AG04450 (cell line): ENCODE measurements at places on chromosomes 7 and 10.
A peak's percentile ranks its signal among the peaks of the same experiment; 100 is the strongest.

DNA sequence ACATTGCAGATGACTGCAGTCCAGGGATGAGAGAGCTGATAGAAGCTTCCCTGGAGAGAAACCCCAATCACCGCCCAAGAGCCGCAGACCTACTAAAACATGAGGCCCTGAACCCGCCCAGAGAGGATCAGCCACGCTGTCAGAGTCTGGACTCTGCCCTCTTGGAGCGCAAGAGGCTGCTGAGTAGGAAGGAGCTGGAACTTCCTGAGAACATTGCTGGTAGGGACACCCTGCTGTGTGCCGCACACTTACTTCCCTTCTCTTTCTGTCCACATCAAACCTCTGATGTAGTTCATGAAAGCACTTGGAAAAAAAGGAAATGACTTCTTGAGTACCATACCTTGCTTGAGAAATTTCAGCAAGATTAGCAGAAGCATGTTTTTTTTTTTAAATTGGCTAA, 25.3 kb downstream of the MAP3K8 start:
- DNase-seq, result no peak

DNA sequence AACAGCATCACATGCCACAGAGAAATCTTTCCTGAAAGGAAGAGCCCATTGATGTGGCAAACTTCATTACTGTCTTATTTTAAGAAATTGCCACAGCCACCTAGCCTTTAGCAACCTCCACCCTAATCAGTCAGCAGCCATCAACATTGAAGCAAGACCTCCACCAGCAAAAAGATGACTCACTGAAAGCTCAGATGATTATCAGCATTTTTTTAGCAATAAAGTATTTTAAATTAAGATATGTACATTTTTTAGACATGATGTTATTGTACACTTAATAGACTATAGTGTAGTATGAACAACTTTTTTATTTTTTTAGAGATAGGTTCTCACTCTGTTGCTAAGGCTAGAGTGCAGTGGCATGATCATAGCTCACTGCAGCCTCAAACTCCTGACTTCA, 14.8 kb downstream of the STEAP1B start:
- DNase-seq, result no peak

- DNase-seq, result no peak
Observed at GRCh38 chr10:98569853-98570252, 123.1 kb upstream of the HPS1 start.

DNA sequence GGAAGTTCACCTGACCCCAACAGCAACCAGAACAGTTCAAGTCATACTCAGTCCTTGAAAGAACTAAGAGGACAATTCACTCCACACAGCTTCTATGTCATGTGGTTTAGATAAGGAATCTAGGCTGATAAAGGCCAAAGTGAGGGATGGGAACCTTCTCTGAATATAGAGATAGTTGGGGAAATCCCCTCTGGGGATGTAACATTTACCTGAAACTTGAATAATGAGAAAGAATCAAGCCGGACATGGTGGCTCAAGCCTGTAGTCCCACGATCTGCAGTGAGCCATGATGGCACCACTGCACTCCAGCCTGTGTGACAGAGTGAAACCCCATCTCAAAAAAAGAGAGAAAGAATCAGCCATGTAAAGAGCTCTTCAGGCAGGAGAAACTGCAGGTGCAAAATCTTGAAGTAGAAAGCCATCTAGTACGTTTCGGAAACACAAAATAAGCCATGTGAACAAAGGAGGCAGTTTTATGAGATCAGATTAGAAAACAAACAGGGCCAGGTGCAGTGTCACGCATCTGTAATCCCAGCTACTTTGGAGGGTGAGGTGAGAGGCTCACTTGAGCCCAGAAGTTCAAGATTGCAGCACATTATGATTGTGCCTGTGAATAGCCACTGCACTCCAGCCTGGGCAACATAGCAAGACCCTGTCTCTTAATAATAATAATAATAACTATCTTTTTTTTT, 4.5 kb upstream of the DNMBP start:
- no peak for DNase-seq

DNA sequence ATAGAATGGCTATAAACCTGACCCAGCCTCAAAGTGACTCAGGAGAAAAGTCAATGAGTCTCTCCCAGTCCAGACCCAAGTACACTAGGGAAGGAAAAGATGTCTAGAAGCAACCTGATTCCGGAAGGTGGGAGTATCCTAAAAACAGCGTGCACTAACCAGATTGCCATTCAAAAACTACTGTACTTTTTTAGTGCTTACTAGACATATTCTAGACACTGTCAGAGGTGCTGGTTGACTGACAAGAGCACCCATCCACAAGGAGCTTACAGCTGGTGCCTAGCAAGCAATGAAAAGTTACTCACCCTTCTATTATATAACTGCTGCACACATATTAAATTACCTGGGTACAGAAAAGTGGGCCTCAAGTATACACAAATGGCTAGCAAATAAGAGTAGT, 81.0 kb downstream of the SIRT1 start:
- DNase-seq, result no peak

GRCh38 chr7:155053002-155053401, 17.1 kb upstream of the HTR5A start:
- no peak for DNase-seq

DNA sequence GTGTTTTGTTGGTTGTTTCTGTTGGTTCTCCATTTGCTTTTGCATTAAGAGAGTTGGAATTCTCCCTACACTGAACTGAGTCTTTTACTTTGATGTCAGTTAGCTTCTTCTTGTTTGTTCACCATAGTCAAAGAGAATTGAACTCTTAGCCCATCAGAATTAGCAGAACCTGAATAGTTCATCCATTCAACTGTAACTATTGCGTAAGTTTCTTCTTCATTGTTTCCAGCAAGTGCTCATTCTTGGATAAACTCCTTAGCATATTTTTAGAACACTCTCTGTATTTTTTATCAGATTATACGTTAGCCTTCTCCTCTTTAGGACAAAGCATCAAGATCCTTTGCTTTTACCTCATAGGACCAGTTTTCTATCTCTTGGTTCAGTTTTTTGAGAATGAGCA, 128.4 kb upstream of the RAB11FIP2 start:
- DNase-seq, result no peak

- peak; percentile 61 for DNase-seq
Observed at GRCh38 chr10:97731346-97732051, 5.4 kb upstream of the ZFYVE27 start.

DNA sequence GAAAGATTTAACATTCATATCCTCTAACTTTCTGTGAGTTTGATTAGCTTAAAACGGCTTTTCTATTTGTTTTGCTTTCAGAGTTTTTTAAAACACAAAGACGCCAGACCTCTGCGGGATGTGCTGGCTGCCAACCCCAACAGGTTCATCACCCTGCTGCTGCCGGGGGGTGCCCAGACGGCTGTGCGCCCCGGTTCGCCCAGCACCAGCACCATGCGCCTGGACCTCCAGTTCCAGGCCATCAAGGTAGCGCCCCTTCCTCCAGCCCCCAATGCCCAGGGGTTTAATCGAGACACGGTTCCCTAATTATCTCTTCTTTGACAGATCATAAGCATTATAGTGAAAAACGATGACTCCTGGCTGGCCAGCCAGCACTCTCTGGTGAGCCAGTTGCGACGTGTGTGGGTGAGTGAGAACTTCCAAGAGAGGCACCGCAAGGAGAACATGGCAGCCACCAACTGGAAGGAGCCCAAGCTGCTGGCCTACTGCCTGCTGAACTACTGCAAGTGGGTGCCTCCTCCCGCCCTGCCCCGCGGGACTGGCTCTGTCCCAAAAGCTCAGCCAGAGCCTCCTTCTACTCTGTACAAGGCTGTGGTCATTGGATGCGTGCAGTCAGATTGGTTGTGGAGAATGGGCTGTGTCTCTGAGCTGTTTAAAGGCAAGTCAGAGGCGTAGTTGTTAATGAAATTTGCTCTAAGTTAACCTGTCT, 71.2 kb downstream of the TRRAP start:
- DNase-seq, result no peak
